ENCODE measurements at places on chromosomes 1 and 21.
A peak's percentile ranks its signal among the peaks of the same experiment; 100 is the strongest.

GRCh38 chr1:193019442-193020026 lies 39.6 kb downstream of the UCHL5 start:
- no peak for DNase-seq

DNA sequence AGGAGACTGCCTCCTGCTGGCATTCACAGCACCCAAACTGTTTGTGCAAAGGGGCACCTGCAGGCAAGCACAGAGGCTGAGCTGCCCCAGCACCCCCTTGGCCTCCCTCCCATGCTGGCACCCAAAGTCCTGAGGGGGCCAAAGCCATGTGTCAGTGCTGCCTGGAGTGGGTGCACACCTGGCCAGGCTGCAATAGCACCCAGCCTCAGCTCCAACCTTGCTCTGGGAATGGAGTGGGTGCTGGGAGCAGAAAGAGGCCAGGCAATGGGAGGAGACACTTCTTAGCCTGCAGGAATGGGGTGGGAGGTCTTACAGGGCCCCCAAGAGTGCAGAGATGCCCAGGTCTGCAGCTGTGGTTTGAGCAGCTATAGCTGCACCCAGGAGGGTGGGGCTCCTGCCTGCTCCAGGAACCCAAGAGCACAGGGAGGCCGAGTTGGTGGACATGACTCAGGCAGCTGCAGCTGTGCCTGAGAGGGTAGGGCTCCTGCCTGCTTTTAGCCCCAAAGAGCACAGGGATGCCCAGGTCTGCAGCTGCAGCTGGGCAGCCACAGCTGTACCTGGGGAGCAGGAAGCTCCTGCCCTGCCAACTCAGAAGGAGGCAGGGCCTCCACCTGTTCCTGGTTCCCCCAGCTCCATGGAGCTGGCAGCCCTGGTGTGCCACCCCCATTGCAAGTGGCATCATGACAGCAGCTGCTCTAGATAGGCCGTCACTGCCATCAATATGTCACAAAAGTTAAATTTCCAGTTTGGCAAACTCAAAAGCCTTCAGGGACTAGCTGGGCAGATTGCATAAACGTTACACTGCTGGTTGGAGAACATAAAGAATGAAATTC lies 5.3 kb upstream of the CHD1L start:
- DNase-seq, result no peak

- peak; percentile 54 for DNase-seq
Measured at GRCh38 chr1:165441166-165441880, 3.6 kb downstream of the RXRG start.

DNA sequence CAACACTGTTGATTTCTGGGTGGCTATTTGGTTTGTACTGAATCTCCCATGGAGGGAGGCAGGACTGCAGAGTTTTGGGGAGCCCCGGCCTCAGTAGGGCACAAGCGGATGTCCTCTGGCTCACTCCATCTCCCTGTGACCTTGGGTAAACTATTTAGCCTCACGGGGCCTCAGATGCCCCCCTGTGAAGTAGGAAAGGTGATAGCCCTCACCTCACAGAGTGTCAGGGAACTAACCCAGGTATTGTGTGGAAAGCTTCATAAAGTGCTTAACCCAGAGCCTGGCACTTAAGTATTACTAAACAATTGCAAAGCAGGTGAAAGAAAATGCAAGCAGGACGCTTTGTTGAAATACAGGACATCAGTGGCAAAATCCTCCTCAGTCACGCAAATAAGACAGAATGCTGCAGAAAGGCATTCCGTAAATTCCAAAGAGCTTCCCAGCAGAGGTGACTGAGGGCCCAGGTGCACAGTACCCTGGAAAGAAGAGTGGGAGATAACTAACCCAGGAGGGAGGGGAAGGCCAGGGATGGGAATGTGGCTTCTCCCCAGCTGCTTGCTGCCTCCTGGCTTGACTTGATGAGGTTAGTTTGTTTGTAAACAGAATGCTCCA lies 436.3 kb downstream of the PRDM2 start:
- no peak for DNase-seq

DNA sequence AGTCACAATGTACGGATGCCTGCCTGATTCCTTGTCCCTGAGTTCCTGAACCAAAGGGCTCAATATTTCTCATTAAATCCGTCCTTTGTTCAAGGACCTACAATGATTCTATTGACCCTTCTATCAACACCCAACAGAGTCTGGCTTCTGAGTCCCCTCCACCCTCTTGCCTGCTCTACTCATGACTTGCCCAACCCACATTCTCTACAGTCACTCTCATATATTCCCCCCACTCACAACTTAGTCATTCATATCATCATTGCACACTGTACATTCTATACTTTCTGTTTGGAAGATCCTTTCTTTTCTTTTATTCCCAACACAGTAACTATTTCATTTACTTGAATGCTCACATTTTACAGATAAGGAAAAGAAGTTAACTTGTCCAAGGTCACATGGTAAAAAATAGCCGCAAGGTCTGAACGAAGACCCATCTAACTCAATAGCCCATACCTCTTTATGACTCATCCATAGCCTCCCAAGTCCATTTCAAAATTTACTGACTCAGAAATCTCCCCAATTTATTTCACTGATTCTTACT lies 3.6 kb downstream of the OTUD7B start:
- no peak for DNase-seq

- DNase-seq, result no peak
Measured at GRCh38 chr1:46183079-46183847, 7.0 kb upstream of the P3R3URF start.

GRCh38 chr1:220426989-220427388 lies 100.9 kb upstream of the MARK1 start:
- DNase-seq, result no peak

- no peak for DNase-seq
Measured at GRCh38 chr1:110800079-110800478, 72.9 kb upstream of the CD53 start.

GRCh38 chr1:113732802-113733201 lies 26.5 kb downstream of the PHTF1 start:
- DNase-seq, result no peak

GRCh38 chr1:173356191-173356762 lies 120.9 kb upstream of the PRDX6 start:
- no peak for DNase-seq

DNA sequence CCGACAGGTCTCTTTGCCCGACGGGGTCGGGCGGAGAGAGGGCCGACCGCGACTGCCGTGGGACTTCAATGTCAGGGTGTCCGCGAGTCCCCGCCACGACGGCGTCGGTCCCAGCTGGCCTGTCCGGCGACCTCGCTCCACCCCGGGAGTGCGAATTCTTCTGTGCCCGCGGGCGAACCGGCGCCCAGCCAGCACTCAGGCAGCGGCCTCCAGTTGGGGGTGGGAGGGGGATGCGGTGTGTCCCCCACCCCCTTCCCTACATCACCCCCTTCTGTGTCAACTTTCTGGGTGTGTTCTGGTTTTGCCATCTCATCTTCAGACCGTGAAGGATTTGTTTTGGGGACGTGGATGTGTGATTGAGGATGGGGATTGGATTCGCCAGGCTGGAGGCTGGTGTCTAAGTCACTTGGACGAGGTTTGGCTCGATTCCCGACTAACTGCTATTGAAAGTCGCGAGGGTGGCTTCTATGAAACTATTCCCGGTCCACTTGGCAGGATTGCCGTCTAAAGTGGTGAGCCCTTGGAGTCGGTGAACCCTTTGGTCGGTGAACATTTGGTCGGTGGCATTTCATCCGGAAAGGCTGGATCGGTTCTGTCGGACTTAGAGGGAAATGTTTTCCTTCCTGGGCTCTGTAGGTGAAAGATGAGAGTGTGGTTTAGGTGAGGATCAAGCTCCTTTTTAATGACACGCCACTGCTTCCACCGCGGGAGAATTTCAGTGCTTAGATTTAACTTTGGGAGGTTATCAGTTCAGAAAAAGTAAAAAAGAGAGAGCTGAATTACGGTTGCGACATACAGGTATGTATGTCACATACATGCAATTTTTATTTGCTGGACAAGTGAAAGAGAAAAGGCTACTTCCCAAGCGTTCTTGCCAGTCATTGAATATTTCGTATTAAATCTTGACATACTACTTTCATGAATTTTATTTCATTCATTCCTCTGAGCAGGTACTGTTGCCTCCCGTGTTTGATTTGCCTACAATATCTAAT lies 771 bp downstream of the ABCD3 start:
- no peak for DNase-seq

- no peak for DNase-seq
Measured at GRCh38 chr1:152681616-152682015, 4.3 kb upstream of the LCE2B start.

GRCh38 chr1:2350911-2351655 lies 40.3 kb downstream of the MORN1 start:
- DNase-seq, result no peak

GRCh38 chr1:230422221-230422981 lies 3.7 kb downstream of the PGBD5 start:
- DNase-seq, result no peak

- no peak for DNase-seq
Measured at GRCh38 chr1:206776229-206776628, 3.9 kb upstream of the IL10 start.

DNA sequence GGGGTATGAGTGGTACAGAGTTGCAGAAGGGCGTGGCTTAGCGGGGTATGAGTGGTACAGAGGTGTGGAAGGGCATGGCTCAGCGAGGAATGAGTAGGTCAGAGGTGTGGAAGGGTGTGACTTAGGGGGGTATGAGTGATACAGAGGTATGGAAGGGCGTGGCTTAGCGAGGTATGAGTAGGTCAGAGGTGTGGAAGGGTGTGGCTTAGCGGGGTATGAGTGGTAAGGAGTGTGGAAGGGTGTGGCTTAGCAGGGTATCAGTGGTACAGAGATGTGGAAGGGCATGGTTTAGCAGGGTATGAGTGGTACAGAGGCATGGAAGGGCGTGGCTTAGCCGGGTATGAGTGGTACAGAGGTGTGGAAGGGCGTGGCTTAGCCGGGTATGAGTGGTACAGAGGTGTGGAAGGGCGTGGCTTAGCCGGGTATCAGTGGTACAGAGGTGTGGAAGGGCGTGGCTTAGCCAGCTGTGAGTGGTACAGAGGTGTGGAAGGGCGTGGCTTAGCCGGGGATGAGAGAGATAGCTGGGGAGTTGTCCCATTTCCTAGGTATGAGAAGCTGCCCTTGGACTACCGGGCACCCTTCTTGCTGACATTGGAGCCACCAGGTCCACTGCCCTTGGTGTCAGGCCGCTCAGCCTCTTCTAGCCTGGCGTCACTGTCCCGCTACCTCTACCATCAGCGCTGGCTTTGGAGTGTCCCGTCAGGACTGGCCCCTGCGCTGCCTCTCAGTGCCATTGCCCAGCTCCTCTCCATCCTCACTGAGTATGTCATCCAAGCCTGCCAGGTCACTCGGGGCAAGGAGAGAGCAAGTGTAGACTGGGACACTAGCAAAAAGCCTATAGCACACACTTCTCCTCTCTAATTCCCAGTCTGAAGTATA lies 29.8 kb downstream of the HYI start:
- no peak for DNase-seq

- DNase-seq, result no peak
Measured at GRCh38 chr21:45051580-45052434, 22.6 kb upstream of the ADARB1 start.

DNA sequence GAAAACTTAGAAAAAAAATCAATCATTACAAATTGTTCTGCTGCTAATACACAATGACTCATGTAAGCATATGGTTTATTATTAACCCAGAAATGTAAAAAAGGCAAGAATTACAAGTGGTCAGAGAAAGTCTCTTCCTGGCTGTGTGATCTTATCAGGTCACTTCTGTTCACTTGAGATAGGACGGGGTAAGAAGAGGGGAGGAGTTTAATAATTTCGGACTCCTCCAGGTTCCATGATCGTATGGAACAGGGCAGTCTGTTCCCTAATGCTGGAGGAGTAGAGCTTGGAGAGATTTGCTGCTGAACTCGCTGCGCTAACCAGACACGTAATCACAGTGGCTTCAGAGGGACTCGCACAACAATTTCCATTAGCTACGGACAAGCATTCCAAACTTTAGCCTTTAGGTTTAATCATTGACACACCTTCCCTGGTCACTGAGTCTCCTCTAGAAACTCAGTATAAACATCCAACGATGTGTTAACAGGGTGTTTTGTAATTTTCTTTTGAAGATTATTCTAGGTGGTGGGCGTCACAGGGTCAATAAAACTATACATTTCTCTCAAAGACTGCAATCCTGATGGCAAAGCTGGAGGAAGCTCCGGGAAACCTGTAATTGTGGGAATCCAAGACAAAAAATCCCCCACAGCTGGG lies 1.3 kb downstream of the CRYZ start:
- DNase-seq, result no peak

- DNase-seq, result no peak
Measured at GRCh38 chr1:23825762-23826522, 713 bp upstream of the HMGCL start.

DNA sequence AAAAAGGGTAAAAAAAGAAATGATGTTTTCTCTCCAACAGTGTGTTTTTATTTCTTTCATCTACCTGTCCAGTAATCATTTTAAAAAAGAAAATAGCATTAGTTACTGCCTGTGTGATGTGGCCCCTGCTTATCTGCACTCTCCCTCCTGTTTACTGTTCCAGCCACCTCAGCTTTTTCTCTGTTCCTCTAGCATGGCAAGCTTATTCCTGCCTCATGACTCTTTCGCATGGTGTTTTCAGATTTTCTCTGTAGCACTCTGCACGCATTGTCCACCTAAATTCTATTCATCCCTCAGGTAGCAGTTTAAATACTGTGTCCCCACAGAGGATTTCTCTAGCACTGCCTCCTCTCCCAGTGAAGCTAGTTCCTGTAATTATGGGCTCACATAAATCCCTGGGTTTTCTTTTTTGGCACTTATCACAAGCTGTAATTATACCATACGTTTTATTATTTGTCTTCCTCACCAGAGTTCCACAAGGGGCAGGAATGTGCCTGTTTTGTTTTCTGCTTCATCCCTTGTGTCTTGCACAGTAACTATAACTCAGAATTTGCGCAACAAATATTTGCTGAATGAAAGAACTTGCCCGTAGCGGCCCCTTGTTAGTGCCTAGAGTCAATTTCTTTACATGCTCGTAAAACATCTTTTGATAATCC lies 51.4 kb upstream of the LRIG2 start:
- DNase-seq, result peak; percentile 47

DNA sequence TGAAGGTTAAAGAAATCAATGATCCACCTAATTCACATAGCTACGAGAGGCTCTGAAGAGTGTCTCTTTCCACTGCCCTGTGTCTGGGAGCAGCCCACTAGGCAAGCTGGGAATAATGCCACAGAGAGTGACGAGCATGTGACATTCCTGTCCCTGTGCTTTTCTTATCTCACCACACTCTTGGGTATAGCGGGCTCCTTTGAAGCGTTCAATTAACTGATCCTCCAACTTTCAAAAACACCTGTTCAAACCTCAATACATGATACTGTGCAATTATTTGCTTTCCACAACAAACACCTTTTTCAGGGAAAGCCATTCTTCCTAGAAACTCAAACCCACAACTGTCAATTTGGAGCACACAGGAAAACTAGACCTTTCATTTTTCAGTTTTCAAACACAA lies 43.4 kb downstream of the PLPP3 start:
- DNase-seq, result no peak
